Hematopoietic multipotent progenitor cell (in vitro differentiated cells): ENCODE measurements at places on chromosomes 16 and 17.

DNA sequence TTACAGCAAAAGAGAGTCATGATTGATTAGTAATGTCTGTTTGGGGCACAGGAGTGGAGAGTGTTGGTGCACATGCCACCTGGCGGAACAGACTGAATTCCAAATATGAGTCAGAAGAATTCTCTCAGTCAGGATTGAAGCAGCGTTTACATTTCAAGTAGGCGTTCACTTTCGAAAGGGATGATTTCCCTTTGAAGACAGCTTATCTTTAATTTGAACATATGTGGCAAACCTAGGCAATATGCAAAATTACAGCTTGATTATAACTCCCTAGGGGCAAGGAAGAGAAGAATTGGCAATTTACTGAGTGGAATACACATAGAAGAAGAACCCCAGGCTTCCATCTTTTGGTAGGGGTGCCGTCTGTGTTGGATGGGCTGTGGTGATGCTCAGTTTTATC lies 235.8 kb downstream of the HAPSTR1 start:
- no peak for DNase-seq

DNA sequence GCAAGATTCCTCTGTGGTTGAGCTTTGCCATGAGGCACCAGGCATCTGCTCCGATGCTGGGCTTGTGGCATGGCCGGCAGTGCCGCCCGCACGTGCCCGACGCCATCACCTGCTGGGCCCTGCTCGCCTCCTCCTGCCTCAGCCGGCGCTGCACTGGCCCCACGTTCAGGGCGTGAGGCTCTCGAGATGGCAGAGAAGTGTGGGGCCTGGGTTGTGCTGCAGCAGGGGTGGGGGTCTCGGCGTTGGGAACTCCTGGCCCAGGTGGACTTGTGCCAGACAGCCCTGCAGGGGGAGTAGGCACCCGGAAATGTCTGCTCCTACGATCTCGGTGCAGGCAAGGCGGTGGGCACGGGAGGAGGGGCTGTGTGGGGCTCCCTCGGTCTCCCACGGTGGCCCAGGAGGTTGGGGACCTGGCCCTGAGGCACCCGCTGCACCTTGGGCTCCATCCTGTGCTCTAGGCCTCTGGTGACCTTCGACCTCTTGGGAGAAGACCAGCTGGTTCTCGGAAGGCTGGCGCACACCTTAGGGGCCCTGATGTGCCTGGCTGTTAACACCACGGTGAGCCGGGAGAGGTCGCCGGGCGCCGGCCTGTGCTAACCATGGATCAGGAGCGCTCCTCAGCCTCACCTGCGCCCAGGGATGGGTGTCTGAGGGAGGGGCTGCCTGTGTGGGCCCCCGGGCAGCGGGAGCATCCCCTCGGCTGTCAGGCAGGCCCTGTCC lies 13.5 kb downstream of the TELO2 start:
- no peak for DNase-seq

DNA sequence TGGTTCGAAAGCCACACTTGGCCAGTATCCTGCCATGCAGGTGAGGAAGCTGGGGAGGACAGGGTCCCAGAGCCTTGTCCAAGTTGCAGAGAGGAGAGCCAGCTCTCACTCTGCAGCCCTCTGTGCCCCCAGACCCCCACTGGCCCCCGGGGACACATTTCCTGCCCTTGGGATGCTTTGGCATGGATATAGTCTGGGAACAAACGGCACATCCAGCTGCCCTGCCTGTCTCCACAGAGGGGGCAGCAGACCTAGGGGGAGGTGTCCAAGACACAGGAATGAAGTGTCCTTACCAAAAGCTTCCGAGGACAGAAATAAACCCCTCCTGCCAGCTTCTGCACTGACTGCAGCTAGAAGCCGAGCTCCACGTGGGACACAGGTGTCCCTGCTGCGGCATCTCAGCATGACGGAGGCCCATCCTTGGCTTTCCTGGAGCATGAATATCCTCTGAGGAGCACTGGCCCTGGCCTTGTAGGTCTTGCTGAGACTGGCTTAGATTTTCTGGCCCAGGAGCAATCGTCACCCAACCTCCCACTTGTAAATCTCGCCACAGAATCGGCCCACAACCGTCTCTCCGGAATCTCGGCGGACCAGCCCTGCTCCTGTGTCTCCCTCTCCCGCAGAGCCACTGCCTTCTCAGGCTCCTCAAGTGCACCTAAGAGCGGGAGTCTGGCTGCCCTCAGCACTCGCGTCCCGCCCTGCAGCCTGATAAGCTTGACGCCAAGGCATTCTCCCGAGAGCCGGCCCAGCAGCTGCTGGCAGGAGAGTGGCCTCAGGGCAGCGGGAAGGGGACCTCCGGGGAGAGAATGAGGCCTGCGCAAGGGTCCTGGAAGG lies 1.1 kb upstream of the CAPN15 start:
- no peak for DNase-seq

DNA sequence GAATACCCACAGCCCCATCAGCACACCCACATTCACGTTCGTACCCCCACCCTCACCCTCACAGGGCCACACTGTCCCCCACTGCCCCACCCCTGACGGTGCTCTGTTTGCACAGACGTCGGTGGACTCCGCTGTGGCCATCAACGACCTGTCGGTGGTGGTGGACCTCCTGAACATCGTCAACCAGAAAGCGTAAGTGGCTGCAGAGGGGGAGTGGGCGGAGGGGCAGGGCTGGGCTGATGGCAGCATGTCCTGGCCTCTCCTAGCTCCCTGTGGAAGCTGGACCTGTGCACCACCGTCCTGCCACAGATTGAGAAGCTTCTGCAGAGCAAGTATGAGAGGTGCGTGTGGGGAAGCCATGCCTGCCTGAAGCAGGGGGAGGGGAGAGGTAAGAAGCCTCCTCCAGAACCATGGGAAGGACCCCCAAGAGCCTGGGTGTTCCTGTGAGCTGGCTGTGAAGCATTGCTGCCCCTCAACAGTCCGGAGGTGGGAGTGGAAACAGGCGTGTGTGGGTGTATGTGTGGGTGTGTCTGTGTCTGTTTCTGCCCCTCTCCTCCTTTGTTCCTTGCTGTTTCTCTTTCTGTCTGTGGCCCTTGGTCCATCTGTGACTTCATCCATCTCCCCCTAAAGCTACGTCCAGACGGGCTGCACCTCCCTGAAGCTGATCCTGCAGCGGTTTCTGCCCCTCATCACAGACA lies 20.3 kb downstream of the KATNB1 start:
- DNase-seq, result no peak

- DNase-seq, result no peak
Measured at GRCh38 chr17:78379131-78379491, 662 bp downstream of the PGS1 start.

DNA sequence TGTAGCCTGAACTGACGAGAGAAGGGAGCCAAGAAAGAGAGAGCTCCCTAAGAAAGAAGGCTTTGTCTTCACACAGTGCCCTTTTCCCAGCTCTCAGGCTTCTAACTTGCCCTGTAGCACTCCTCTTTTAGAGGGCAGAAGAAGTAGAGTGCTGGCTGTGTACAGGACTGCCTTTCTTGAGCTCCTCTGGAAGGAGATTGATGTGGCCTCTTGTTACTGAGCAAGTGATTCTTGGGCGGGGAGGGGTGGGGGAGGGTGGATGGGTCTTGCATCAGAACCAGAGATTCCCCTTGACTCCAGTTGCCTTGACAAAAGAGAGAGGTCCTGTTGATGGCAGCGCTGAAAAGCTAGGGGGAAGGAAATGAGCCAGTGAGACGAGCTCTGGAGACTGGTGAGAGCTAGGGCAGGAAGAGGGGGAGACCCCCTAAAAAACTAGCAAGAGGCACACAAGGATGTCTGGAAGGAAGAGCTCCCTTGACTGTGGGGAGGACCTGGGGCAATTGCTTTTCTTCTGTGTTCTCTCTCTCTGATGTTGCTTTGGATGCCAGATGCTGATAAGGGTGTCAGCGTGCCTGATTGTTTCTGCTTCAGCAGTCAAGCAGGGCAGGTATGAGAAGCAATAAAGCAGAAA lies 18.4 kb downstream of the GPR179 start:
- no peak for DNase-seq

DNA sequence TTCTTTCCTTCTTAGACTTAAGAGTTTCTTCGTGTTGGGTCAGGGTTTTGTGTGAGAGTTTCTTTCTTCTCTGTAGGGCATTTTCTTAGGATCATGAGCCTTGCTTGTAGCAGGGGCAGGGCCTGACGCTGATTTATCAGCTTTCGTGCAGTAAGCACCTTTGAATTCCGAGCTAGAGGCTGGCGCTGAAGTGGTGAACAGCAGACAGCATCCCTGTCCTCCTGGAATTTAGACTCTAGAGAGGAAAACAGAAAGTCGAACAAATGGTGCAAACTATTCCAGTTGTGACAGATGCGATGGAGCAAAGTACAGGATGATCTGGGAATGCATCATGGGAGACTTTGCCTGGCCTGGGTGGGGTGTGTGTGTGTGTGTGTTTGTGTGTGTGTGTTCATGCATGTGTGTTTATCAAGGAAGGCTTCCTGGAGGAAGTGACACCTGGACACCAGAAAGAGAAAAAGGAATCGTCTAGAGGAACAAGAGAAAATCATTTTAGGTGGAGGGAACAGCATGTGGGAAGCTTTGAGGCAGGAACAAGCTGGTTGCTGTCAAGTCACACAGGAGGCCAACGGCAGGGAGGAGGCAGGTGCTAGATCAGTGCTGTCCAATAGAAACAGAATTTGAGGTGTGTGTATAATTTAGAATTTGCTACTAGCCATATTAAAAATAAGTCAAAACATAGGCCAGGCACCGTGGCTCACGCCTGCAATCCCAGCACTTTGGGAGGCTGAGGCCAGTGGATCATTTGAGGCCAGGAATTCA lies 60.2 kb downstream of the WWP2 start:
- no peak for DNase-seq

- DNase-seq, result no peak
Measured at GRCh38 chr16:11084876-11085485, 140.6 kb downstream of the CLEC16A start.

DNA sequence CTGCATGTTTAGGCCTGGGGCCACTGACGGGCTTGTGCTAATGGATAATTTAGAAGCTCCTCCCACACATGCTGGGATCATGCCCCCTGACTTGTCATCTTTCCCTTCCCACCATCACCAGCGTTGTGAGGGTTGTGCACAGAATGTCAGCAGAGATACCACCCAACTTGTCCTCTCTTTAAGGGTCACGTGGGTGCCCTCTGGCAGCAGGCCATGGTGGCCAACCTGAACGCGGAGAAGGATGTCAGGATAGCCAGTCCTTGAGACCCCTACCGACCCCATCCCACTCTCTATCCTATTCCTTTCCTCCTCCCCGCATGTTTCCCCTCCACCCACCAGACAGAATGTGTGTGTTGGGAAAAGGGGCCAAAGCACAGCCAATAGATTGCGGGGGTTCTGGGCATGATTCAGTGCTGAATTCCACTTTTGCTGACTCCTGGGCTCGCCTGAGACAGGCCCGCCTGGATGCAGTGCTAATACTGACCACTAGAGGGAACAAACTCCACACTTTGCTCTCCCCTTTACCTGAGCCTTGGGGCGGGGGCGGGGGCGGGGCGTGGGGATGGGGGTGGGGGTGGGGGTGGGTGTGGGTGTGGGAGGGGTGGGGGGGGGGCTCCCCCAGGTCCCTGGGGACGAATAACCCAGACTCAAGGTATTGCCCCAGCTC lies at the start of gene GH2:
Gene GH2 (minus strand): TSS at position 10 of the 667 bp plus-strand sequence. CDS start 143 bp downstream, outside the sequence.
- DNase-seq, result peak; percentile 30

DNA sequence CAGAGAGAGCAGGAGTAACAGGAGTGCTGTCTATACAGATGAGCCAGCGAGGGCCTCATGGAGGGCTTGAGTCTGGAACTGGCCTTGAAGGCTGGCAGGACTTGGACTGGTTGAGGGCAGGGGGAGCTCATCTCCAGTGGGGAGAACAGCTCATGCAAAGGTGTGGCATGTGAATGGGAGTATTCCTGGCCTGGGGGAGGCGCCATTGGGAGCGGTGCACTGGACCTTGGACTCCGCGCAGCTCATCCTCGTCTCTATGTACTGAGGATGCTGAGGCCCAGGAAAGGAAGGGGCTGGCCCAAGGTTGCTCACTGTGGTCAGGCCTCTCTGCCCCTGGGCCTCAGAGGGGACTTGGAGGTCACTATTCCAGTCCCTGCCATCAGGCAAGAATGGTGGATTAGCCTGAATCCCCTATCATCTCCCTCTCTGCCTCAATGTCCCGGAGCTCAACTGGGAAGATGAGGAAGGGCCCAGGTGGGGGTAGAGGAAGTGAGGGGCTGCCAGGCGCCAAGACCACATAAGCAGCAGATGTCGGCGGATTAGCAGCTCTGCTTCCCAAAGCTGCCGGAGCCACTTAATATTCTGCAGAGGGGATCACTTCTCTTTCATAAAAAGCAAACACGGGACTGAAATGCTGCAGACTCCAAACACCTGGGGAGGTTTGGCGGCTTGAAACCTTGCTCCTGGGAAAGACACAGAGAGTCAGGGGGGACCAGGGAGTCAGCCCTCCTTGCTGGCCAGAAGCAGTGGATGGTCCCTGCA lies 88.9 kb downstream of the SDK2 start:
- DNase-seq, result no peak

GRCh38 chr17:3773511-3773910 lies 27.5 kb downstream of the ITGAE start:
- no peak for DNase-seq

DNA sequence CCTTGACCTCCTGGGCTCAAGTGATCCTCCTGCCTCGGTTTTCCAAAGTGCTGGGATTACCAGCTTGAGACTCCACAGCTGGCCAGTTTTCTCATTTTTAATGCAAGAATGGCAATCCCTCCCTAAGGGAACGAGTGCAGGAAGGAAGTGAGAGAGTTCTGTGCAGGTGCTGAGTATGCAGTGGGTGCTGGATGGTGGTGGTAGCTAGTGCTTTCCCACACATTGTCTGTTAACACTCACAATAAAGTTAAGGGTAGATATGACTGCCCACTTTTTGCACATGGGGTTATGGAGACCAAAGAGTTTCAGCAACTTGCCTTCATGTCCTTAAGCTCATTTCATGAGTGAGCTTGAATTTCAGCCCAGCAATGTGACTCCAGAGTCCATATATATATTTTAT lies 18.5 kb downstream of the RGS9 start:
- no peak for DNase-seq

DNA sequence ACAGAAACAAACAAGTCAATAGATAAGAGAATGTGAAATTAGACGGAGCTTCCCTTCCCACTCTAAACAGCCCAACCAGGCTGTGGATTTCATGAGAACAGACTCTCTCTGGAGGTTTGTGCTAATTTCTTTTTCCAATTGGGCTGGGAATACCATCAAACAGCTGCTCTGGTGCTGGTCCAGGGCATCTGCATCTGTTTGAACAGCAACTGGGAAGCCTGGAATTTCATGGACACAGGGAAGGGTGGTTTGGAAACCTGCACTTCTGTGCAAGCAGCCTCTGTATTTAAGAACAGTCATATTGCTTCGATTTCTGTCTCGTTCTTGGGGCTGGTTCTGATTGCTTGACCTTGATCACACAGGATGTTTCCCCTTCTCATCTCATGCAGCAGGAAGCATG lies 88.7 kb downstream of the FOXL1 start:
- no peak for DNase-seq

- no peak for DNase-seq
Measured at GRCh38 chr16:69927056-69927757, 23.9 kb upstream of the CLEC18A start.

- no peak for DNase-seq
Measured at GRCh38 chr17:49390548-49391324, 23.9 kb downstream of the PHB1 start.

- no peak for DNase-seq
Measured at GRCh38 chr17:72306037-72306436, 185.2 kb downstream of the SOX9 start.
